ENCODE measurements at places on chromosomes 7 and 10.

- no peak for DNase-seq
Measured at GRCh38 chr10:104601166-104601565, 39.9 kb upstream of the SORCS3 start.

DNA sequence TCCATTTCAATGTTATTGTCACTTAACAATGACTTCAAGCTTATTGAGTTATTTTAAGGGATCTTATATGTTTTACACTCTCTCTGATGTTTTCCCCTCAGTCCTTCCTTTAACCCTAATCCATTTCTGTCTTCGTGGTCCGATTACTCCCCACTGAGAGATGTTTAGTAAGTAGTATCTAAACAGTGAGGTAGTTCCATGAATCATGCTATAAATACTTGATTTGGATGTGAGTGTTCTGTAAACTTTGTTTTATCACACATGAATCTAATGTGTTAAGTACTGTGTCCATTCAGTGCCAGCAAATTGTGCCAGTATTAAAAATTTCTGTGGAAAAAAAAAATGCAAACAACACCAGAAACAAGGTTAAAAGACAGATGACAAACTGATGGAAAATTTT, 18.6 kb downstream of the RPP30 start:
- DNase-seq = no peak

DNA sequence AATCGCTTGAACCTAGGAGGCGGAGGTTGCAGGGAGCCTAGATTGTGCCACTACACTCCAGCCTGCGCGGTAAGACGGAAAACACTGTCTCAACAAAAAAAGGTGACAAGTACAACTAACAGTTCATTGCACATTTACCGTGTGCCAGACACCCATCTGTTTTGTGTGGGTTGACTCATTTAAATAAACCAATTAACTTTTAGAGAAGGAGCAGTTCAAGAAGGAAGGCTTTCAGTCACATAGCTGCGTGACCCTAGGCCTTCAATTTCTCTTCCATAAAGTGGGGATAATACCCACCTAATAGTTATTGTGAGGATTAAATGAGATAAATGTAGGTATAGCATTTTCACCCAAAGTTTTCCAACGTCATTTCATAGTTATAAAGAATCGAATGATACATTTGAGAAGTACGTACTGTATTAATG, 52.3 kb upstream of the KDM7A start:
- no peak for DNase-seq

DNA sequence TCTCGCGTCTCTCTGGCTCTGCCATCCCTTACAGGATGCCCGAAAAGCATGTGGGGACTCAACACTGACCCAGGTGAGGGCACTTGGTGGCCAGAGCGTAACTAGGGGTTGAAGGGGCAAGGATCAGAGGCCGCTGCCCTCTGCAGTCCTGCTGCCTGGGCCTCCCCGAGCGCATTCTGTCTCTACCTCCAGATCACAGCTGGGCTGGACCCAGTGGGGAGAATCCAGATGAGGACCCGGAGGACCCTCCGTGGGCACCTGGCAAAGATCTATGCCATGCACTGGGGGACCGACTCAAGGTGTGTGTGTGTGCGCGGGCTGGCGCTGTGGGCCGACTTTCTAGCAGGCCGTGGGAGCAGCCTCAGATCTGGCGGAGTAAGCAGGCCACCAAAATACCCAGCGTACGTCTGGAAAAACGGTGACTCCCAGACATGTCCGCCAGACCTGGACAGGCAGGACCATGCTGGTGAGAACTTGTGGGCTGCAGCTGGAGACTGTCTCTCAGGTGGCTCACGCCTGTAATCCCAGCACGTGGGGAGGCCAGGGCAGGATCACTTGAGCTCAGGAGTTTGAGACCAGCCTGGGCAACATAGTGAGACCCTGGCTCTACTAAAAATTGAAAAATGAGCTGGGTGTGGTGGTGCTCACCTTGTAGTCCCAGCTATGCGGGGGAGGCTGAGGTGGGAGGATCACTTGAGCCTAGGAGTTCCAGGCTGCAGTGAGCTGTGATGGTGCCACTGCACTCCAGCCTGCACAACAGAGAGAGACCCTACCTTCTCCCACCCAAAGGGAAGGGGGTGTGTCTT, 3.2 kb downstream of the GNB2 start:
- DNase-seq = no peak

GRCh38 chr7:152313831-152314604, 121.8 kb downstream of the KMT2C start:
- peak; percentile 42 for DNase-seq

DNA sequence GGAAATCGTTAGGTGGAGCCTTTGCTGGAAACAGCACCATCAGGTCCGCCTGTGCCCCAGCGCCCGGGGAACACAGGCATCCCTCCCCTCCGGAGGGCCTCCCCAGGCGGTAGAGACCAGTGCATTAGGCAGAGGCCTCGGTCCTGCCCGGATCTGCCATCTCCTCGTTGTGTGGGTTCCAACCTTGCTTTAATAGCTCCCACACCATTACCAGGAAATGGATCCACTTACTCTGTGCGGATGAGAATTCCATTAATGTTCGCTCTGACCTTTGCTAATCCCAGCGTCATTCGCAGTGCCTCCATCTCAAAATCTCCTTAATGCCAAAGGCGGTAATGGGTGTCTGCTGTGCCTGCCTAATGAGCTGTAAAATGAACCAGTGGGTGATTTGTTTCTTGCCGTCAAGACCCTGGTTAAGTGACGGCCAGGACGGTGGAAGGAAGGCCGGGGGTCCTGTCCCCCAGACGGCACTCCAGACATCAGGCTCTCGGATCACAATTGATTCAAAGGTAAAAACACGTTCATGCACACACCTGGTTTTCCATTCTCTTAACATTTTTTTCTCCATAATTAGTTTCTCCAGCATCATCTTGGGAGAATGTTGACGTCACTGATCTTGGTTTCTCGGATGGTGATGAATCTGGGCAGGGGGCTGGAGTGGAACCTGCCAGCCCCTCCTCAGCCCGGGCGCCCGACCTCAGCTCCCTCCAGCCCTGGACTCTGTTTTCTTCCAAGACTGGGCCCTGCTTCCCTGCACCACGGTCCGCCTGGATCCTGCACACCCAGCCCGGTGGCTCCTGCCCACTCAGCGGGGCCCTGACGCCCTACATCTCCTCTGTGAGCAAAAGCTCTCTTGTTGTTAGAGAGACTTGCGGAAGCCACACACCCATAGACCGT, 22.8 kb upstream of the FAM20C start:
- no peak for DNase-seq

- DNase-seq = no peak
Measured at GRCh38 chr7:74207586-74207985, 2.2 kb upstream of the LAT2 start.

DNA sequence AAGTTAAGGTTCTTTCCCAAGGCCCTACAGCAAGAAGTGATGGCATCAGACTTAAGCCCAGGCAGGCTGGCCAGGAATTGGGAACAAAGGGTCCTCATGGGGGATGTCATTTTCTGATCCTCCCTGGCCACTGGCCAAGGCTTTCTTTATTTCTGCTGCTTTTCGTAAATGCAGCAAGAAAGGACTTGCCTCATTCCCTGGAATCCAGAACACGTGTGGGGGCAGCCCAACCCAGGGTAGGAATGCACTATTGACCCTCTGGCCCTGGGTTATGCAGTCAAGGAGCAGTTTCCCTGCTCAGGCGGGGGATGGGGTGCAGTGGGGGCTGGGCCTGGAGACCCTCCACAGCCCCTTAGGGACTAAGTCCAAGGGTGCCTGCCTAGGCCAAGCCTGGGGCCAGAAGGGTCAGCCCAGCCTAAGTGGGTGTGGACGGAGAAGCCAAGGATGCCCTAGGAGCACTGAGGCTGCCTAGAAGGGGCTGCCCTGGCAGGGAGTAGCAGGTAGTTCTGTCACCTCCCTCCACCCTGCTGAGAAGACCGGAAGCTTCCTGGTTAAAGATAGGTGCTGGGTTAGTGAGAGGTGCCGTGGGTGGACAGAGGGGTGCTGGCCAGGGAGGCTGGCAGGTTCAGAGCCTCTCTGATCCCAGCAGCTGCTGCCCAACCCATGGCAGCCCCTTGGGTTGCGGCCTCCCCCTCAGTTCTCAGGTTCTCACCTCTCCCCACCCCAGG, 179.2 kb downstream of the SH3PXD2A start:
- DNase-seq = no peak

DNA sequence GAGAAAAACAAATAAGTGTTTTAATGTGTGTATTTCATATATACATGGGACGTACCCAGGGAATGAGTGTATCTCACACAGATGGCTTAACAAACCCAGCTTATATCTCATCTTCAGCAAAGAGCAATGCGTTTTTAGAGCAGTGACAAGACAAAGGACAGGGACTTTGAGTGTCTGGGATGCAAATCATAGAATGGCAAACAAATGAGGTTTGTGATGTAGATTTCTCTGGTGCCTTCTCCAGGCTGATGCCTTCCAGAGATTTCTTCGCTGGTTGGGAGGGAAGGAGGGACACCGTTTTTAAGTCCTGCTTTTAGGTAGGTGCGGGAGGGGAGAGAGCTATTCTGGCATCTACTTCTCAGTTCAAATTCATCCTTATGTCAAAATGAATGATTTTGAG, 16.6 kb downstream of the LANCL2 start:
- DNase-seq = no peak

DNA sequence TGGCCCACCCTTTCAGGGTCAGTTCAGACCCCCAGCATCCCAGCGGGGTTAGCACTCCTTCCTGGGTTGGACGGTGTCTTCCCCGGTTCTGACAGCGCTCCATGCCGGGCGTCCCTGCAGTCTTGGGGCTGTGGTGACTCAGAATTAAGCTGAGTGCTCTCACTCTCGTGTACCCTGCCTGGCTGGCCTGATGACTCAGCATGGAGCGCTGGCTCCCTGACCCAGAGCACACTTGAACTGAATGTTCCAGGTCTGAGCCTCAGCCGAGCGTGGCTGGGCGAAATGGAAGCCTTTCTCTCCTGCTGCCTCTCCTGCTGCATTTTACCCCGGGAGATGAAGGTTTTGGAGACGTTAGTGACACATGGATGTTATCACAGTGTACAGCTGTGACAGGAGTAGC, 7.1 kb downstream of the BAG3 start:
- DNase-seq = peak; percentile 45

- DNase-seq = peak; percentile 86
Measured at GRCh38 chr7:79452032-79452494, 1.4 kb downstream of the MAGI2 start.

- DNase-seq = peak; percentile 10
Measured at GRCh38 chr10:76311752-76312636, 880.6 kb downstream of the LRMDA start.

GRCh38 chr7:156121434-156121833, 309.2 kb upstream of the SHH start:
- no peak for DNase-seq

DNA sequence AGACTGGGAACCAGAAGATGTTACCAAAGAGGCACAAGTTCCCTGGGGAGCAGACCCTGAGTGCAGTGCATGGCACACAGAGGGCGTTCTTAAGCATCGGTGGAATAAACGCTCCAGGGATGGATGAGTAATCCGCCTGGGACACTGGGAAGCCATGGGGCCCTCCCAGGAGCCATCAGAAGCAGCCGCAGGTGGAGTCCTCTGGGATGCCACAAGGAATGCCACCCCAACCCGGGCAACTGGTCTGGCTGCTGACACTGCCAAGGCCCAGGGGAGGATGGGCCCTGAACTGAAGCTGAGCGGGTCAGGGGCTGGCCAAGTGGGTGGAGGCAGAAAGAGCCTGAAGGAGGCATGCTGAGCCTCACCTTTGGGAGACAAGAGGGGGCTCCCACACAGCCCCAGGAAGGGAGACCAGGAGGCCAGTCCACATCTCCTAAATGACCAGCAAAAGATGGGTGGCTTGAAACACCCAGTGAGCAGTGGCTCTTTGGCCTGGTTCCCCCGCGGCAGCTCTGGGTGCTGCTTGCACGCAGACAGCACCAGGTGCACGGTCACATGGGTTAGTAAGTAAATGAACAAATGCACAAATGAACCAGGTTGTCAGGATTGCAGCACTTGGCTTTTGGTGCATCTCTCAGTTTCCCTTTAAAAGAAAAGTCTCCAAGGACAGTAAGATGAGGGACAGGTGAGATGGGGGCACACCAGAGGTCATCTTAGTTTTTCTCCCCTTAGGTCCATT, 141.3 kb upstream of the ZMIZ1 start:
- no peak for DNase-seq

GRCh38 chr10:76031769-76032699, 600.6 kb downstream of the LRMDA start:
- DNase-seq = no peak

GRCh38 chr7:77265666-77266065, 66.0 kb upstream of the FGL2 start:
- no peak for DNase-seq

- peak; percentile 98 for DNase-seq
Measured at GRCh38 chr7:100177045-100178001, at the start of the genes GPC2 and STAG3. Gene GPC2, minus strand, starts transcription at chr7:100177381. Its CDS starts 182 bp downstream, at chr7:100177199. Gene STAG3, plus strand, starts transcription at chr7:100177918. Its CDS starts 2,639 bp downstream, at chr7:100180557.

- no peak for DNase-seq
Measured at GRCh38 chr7:158858592-158859503, 2.5 kb downstream of the DYNC2I1 start.

DNA sequence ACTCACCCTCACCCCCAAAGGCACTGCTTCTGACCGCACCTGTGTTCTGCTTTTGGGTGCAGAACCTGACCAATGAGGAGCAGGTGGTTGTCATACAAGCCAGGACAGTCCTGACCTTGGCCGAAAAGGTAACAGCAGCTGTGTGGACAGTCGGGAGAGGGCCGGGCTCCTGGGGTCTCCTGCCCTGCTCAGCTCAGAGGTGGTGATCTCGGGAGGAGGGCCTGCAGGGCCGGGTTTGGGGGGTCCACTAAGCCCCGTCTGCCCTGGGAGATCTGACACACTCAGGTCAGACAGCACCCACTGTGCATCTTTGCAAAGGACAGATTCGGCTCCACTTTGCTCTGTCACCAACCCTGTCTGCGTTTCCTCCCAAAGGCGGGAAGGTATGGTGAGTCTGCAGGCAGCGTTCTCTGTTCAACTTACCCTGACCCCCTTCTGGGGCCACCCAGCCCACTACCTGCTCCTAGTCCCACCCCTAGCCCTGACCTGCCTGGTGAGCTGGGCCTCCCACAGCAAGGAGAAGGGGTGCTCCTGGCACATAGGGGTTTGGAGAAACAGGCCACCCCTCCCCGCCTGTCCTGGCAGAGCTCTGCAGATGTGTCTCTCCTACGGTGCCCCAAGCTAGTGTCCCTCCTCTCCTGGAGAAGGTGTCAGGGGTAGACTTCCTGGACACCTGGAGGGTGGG, 33.7 kb upstream of the DPYSL4 start:
- no peak for DNase-seq

- DNase-seq = peak; percentile 61
Measured at GRCh38 chr7:2309889-2310331, 4.3 kb downstream of the SNX8 start.

DNA sequence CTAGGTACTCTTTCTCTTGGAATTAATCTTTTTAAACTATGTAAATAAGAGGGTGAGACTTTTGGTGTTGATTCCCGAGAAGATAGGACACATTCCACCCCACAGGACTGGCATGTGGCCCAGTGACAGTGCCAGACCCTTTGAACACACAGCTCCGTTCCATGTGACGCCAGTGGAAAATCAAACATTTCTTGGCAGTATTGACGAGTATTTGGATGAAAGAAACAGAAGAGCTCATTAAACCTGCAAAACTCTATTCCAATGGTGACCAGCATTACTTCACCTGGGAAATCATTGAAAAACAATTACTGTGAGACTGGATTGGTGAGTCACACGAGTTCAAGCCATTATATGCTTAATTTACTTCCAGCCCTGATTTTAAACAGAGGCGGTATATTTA, 25.8 kb downstream of the AKR1E2 start:
- DNase-seq = no peak
